Stimulated activated CD8-positive, alpha-beta memory T cell treated with anti-CD3 and anti-CD28 coated beads, Interleukin-7, amount 100 ng/mL, for 1 hour (primary cell): ENCODE measurements at places on chromosomes 2 and 18.

DNA sequence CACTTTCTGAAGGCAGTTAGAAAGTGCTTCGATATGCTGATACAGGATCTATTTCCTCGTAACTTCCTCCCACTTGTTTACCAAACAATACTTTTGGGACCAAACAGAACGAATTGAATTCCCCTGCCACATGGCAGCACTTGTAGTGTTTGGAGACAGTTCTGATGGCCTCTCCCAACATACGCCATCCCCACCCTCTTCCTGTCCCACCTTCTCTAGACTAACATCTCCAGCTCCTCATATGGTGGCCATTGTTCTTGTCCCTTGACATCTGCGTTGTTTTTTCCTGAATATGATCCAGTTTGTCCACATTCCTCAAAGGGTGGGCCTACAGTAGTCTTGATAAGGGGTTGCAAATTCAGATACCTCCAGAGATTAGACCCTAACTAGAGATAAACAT is 53.4 kb upstream of the ANKRD44 start:
- DNase-seq, result no peak

DNA sequence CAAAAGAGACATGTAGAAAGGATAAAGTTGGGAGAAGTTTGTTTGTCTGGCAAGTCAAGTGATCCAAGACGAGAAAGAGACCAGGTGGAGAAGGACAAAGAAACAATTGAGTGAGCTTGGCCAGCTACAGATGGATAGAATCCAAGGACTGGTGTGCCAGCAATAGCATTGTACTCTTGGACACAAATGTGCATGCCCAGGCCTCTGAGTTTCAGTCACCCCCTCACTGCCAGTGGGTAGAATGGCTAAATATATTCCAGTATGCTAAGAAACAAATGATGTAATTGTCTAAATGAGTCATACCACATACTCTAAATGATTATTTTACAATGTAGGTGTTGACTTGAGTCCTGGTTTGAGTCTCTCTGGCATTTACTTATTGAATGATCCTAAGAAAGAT is 881.3 kb downstream of the LRRTM4 start:
- DNase-seq, result no peak

GRCh38 chr18:61435064-61435652 is 101.9 kb downstream of the CDH20 start:
- DNase-seq, result no peak

DNA sequence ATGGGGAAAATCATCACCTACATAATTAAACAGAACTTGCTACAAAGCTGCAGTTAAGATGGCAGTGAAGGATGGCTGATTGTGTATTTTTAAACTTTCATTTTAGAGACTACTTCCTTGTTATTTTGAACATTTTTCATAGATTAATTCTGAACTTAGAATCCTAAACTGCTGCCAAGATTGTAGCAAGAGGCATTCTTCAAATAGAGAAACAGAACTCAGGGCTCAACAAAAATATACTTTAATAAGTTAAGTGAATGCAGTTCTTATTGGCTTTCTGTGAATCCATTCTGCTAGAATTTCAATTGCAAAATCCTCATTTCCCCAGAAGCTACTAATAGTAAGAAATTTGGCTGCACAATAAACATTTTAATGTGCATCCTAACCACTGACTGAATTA is 160.3 kb downstream of the L3MBTL4 start:
- no peak for DNase-seq

- DNase-seq, result no peak
Observed at GRCh38 chr2:136133176-136133575, 15.2 kb upstream of the CXCR4 start.

DNA sequence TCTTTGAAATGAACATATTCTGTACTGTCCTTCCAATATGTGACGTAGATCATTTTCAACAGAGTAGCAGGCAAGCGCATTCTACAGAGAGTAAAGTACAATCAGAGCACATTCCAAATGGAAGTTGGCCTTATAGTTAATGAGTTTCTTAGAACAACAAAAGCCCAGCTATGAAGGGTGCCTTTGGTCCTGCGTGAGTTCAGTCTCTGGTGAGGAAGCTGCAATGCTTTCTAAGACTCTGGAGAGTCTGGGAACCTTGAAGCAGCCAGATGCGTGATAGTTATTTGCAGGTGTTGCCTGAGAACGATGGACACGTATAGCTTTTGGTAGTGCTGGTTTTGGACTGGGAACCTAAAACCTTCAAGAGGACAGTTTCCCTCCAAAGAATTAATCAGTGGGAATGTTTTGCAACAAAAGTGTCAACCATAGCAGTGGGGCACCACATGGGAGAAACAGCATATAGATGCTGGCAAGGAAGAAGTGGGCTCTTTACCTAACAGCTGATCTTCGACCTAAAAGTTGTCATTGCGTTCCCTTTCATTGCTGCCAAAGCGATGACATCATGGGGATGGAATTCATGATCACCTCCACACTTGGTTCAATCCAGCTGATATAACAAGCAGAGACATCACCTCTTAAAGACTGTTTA is 9.3 kb upstream of the SNORC start:
- no peak for DNase-seq

GRCh38 chr18:45974088-45974536 is 7.0 kb upstream of the EPG5 start:
- DNase-seq, result peak; percentile 37

GRCh38 chr2:169038338-169038757 is 7.2 kb upstream of the ABCB11 start:
- no peak for DNase-seq

GRCh38 chr2:19456705-19457309 is 98.4 kb upstream of the OSR1 start:
- DNase-seq, result no peak

DNA sequence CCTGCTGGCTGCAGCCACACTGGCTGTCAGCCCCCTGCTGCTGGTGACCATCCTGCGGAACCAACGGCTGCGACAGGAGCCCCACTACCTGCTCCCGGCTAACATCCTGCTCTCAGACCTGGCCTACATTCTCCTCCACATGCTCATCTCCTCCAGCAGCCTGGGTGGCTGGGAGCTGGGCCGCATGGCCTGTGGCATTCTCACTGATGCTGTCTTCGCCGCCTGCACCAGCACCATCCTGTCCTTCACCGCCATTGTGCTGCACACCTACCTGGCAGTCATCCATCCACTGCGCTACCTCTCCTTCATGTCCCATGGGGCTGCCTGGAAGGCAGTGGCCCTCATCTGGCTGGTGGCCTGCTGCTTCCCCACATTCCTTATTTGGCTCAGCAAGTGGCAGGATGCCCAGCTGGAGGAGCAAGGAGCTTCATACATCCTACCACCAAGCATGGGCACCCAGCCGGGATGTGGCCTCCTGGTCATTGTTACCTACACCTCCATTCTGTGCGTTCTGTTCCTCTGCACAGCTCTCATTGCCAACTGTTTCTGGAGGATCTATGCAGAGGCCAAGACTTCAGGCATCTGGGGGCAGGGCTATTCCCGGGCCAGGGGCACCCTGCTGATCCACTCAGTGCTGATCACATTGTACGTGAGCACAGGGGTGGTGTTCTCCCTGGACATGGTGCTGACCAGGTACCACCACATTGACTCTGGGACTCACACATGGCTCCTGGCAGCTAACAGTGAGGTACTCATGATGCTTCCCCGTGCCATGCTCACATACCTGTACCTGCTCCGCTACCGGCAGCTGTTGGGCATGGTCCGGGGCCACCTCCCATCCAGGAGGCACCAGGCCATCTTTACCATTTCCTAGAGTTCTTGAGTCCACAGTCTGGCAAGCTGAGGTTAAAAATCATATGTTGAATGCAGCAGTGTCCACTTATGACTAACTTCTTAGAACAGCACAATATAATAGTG is 741 bp downstream of the GPR148 start:
- DNase-seq, result no peak

DNA sequence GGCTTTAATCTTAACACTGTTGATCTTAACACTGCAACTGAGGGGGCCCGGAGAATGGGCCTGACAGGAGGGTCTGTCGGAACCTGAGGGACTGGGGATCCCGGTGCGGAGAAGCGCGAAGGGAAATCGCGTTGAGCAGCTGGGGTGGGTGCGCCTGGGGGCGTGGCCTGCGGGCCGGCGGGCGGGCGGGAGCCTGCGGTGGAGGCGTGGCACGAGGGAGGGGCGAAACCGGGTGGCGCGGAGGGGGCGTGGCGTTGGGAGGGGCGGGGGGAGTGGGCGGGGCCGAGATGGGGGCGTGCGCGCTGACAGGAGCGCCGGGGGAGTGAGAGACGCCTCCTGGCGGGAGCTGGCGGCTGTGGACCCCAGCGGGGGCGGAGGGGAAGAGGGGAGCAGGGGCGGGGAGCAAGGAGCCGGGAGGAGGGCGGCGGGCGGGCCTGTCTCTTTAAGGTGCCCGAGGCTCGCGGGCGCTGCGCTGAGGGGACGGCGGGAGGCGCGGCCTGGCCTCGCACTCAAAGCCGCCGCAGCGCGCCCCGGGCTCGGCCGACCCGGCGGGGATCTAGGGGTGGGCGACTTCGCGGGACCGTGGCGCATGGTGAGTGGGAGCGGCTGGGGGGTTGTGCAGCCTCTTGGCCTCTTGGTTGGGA is at the start of gene TWSG1:
Gene TWSG1, plus strand, starts transcription at position 445 of the 644 bp plus-strand sequence. CDS start 2,457 bp downstream, outside the sequence.
- DNase-seq, result peak; percentile 86

- no peak for DNase-seq
Observed at GRCh38 chr2:99150706-99151105, 4.0 kb downstream of the TSGA10 start.

DNA sequence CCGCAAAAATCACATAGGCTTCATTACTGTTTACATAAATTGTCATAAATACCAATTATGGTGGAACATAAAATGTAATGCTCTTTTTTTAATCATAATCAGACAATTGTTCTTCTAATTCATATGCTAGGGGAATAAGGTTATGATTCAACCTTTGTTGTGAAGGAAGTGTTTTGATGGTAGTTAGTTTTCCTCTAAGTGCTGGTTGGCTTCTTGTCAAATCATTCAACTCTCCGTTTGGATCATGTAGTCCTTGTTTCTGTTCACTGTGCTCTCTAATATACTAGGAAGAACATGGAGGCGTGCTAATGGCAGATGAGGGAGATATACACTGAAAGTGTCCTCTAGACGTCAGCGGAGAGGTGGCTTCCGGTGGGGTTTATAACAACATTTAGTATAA is 1938.0 kb upstream of the PIK3C3 start:
- no peak for DNase-seq

DNA sequence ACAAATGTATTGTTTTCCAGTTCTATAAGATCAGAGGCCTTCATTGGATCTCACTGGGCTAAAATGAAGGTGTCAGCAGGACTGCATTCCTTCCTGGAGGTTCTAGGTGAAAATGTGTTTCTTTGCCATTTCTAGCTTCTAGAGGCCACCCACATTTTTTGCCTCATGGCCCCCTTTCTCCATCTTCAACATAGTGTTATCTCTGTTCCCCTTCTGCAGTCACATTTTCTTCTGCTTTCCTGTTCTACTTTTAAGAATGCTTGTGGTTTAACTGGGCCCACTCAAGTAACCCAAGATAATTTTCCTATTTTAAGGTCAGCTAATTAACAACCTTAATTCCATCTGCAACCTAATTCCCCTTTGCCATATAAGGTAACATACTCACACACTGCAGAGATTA is 36.1 kb downstream of the METTL21A start:
- DNase-seq, result no peak

GRCh38 chr2:16653083-16653375 is 12.6 kb downstream of the CYRIA start:
- no peak for DNase-seq

DNA sequence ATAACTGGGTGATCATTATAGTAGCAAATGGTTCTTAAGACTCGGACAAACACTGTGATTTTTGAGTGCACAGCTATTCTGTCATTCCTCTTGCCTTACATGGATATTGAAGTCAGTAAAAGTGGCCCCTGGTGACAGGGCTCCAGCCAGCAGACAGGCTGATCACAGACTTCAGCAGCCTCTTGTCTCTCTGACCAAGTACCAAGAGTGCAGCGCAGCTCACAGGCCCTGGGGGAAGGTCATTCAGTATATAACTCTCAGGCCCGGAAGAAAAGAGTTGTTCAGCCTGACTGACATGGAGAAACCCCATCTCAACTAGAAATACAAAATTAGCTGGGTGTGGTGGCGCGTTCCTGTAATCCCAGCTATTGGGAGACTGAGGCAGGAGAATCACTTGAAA is 202.6 kb downstream of the HRH4 start:
- no peak for DNase-seq

DNA sequence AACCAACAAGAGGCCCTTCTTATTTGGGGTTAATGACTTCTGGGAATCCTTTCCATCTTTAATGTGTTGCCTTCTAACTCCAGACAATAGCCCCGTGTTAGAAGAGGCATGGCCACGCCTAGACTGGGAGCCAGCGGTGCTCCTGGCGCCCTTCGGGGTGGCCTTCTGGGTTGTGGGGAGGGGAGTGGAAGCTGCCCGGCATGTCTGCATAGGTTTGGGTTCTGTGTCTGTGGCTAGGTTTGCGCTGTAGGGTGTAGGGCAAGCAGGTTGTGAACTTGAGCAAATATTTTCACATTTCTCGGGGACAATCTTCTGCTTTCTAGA is 40.4 kb downstream of the CELF4 start:
- no peak for DNase-seq

GRCh38 chr2:128420776-128421175 is 102.1 kb upstream of the HS6ST1 start:
- DNase-seq, result no peak

GRCh38 chr2:187383043-187383800 is 64.8 kb downstream of the CALCRL start:
- DNase-seq, result no peak

DNA sequence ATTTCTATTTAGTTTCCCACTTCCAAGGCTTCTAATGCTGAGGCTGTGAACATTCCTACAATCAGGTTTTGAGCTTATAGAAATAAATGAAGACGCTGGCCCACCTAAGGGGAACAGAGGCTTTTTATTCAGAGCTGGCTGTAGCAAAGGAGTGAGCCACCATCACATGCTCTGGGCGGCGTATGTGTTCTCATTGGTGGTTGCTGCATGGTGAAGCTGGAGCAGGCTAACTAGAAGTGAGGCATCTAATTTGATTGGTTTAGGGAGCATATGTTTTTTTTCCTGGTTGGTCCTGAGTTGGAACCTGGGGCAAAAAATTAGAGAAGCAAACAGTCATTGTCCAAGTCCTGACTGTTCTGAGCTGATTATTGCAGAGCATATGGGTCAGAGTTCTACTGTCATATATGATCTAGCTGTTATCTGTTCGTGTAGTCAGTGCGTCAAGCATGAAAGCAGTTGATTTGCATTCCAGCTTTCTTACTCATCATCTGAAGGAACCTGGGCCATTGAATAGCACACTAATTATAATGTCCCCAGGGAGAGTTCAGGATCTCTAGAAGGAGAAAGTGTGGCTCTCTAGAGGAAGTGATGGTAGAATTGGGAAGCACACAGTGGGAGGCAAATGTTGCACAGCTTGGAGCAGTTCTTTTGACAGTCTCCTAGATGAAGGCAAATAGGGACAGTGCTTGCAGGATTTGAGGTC is 279.6 kb downstream of the PARD3B start:
- no peak for DNase-seq

- no peak for DNase-seq
Observed at GRCh38 chr2:8454797-8455196, 227.1 kb upstream of the ID2 start.

- no peak for DNase-seq
Observed at GRCh38 chr2:121071034-121071504, 213.9 kb downstream of the TFCP2L1 start.

GRCh38 chr2:191713837-191714236 is 35.9 kb downstream of the NABP1 start:
- no peak for DNase-seq
